ENCODE measurements at places on chromosomes 7 and 10.

GRCh38 chr7:135964791-135965190 is 12.4 kb downstream of the MTPN start:
- DNase-seq: no peak

DNA sequence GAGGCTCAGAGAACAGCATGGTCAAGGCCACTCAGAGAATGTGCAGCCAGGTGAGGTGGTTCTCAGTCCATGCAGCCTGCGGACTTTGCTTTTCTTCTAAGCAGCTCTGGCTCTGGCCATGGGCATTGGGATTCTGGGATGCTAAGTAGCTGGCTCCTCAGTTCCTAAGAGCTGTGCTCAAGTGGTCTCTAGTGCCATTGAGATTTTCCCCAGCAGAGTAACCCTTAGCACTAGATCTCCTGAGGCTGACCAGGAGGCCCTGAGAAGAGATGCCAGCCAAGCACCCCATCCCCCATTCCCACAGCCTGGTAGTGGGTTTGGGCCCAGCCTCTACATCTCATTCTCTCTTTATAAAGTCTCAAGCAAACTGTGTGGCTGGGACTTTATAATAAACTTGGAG is 77.1 kb downstream of the KCNMA1 start:
- DNase-seq: no peak

DNA sequence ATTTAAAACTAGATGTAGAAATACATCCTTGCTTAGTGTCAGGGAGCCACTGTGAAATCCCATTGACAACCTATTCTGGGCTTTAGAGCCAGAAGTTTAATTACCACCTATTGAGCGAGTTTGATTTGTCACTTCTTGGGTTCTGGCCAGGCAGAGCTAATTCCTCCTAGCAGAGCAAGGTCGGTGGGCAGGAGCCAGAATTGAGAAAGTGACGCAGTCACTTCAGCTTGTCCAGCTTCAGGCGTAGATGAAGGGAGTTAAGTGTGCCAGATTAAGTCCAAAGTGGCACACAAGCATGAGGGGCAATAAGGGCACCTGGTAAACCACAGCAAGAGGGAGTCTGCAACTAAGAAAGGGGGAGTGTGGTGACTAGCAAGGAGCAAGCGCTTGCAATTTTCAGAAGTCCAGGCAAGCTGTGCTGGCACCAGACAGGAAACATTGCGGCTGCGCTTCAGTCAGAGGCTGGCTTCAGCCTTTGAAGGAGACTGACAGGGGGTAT is 119.4 kb downstream of the ST7 start:
- DNase-seq: no peak

DNA sequence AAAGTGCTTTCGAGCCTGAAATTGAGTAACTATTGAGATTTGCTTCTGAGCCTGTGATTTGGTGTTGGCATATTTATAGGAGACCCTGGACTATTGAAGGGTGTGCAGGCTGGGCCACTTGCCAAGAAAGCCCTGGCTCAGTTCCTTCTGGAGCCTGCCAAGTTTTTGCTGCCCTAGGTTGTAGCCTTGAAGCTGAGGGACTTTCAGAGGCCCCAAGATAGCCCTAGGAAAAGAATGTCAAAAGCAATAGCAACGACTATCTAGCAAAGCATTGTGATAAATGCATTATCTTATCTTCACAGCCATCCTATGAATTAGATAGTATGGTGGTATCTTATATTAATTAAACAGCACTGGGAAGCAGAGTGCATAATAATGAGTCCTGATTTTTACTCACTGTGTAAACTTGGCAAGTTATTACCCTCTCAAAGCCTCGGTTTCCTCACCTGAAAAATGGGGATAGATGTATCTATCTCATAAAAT is 473.7 kb upstream of the PODXL start:
- DNase-seq: no peak

GRCh38 chr10:126904818-126905701 is at the start of gene DOCK1:
TSS of gene DOCK1 (plus strand) at chr10:126905428. CDS start at chr10:126905518, 90 bp downstream.
- no peak for DNase-seq
